ENCODE measurements at places on chromosomes 13 and 19. TPM values are rescaled to one million over a fixed set of nuclear protein-coding genes. Genes with fewer than 3 reads are reported as not detected.

- H3K27me3 ChIP-seq, result no peaks in the 10 kb centered on the region
- no peaks in the 10 kb centered on the region for H3K4me1 ChIP-seq
- no peak overlapping the region for H3K27ac ChIP-seq
- no peak overlapping the region for H3K4me3 ChIP-seq
- H3K36me3 ChIP-seq, result peaks cover 13% of the 10 kb centered on the region
Measured at GRCh38 chr19:1956868-1957492, 16.0 kb downstream of the CSNK1G2 start.

DNA sequence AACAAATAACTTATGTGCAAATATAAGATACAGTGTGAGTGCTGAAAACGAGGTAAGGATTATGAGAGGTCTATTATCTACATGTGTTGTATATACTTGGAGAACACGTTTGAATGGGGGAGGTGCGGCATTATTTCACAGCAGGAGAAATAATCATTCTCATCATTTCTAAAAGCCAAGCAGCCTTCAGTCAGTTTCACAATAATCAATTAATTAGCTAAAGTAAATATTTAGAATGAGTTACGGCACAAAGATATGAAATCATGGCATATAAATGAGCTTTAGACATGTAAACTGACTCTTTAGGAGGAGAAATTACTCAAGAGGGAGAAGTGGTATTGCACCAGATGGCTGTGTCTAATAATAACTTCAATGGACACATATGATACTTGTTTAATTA lies 366.6 kb downstream of the DNAJC15 start:
- peaks cover 6% of the 10 kb centered on the region for H3K36me3 ChIP-seq
- DNase-seq, result no peak
- H3K4me3 ChIP-seq, result no peak overlapping the region
- peaks cover 20% of the 10 kb centered on the region for H3K4me1 ChIP-seq

- H3K36me3 ChIP-seq, result no peaks in the 10 kb centered on the region
- no peaks in the 10 kb centered on the region for H3K4me1 ChIP-seq
- H3K27ac ChIP-seq, result no peak overlapping the region
- DNase-seq, result no peak
- H3K27me3 ChIP-seq, result peaks cover 30% of the 10 kb centered on the region
Measured at GRCh38 chr19:8141726-8142512, 7.5 kb downstream of the FBN3 start.

TYROBP gene
- not detected for total RNA-seq

SLC6A16 gene
- not detected for total RNA-seq

RDH8 gene
- total RNA-seq, result not detected

- no peaks in the 10 kb centered on the region for H3K27me3 ChIP-seq
- H3K27ac ChIP-seq, result no peak overlapping the region
- no peak overlapping the region for H3K4me3 ChIP-seq
- peaks cover 17% of the 10 kb centered on the region for H3K4me1 ChIP-seq
- peaks cover 9% of the 10 kb centered on the region for H3K36me3 ChIP-seq
Measured at GRCh38 chr19:48513289-48514122, 1.9 kb upstream of the LMTK3 start.

- H3K36me3 ChIP-seq, result peaks cover 50% of the 10 kb centered on the region
- no peak overlapping the region for H3K4me3 ChIP-seq
- DNase-seq, result no peak
- peaks cover 18% of the 10 kb centered on the region for H3K27me3 ChIP-seq
Measured at GRCh38 chr19:47603706-47604565, 5.0 kb upstream of the BICRA start.

SIGLECL1 gene
- not detected for total RNA-seq

DNA sequence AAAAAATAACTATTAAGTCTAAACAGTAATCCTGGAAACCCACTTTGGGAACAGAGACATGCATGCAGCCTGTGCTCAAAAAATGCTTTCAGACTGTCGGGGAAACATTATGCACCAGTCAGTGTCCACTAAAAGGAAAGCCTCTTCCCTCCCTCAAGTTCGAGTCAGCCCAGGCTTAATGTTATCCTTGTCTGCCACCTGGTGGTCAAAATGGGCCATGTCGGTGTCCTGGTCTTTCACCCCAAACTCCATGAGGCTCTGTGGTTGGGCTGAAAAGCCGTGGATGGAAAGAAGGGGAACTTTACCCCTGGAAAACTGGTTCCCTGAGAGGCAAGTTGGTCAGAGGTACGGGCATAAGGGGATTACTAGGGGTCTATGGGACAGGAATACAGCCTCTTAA lies 88.4 kb upstream of the ZNF492 start:
- H3K36me3 ChIP-seq, result no peaks in the 10 kb centered on the region
- no peaks in the 10 kb centered on the region for H3K27me3 ChIP-seq
- H3K4me1 ChIP-seq, result no peaks in the 10 kb centered on the region

DNA sequence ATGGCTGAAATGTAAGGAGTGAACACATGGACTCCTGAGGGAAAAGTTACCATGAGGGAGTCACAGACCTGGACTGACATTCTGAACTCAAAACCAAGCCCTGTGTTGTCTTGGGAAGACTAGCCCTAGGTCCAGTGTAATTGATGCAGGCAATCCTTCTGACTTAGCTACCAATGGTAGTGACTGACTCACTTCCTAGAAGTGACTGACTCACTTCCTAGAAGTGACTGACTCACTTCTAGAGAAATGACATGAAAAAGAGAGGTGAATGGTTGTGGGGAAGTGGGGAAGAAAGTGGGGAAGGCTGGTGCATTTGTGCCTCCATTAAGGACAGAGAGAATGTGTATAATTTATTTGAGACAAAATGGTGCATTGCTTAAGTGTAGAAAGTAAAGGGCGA lies 49.9 kb downstream of the EDNRB start:
- H3K27me3 ChIP-seq, result no peaks in the 10 kb centered on the region
- no peaks in the 10 kb centered on the region for H3K4me1 ChIP-seq
- no peaks in the 10 kb centered on the region for H3K36me3 ChIP-seq
- no peak overlapping the region for H3K27ac ChIP-seq
- no peak for DNase-seq
- H3K4me3 ChIP-seq, result no peak overlapping the region

All from Calu3 (cell line).